Pancreas (tissue), 10 donors: ENCODE measurements at places on chromosomes 2 and 18. TPM values are rescaled to one million over a fixed set of nuclear protein-coding genes. Genes with fewer than 3 reads are reported as not detected.

GRCh38 chr2:19078709-19079108 is 279.7 kb downstream of the OSR1 start:
- DNase-seq = no peak

- DNase-seq = no peak
These were observed 159.2 kb upstream of the SCN7A start for GRCh38 chr2:166653185-166653813.

- no peak for DNase-seq
These were observed 115.3 kb upstream of the FZD5 start for GRCh38 chr2:207885010-207885409.

DNA sequence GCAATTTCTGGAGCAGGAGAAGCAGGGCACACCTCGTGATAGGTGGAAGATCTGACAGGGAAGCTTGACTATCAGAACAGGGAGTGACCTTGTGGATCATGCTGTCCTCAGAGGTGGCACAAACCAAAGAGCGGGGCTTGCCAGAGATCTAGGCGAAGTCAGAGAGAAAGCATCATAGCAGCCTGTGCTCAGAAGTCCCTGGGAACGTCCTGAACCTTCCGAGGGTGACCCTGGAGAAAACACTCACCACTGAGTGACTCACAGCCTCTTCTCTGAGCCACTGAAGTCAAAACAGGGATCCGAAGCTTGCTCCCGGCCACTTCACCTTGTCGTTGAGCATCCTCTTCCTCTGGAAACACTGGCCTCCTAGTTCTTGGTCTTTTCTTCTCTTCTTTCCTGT is 56.7 kb downstream of the IL1R2 start:
- no peak for DNase-seq

GRCh38 chr2:138219961-138220360 is 255.7 kb downstream of the HNMT start:
- DNase-seq = no peak

DNA sequence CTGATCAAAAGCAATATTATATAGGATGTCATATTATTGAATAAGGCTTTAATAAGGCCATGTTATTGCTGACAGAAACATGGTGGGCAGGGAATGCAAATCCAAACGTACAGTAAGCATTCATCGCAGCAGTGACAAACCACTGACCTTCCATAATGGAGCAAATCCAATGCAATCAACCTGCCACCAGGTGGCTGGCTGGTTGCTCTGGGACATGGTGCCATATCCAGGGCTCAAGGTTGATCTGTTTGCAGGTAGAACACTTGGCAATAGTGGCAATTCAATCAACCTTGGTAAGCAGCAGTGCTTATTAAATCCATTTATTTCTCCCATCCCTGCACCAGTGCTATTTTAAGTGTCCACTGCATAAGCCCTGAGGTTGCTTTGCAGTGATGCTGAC is 75.4 kb downstream of the CERKL start:
- DNase-seq = no peak

DNA sequence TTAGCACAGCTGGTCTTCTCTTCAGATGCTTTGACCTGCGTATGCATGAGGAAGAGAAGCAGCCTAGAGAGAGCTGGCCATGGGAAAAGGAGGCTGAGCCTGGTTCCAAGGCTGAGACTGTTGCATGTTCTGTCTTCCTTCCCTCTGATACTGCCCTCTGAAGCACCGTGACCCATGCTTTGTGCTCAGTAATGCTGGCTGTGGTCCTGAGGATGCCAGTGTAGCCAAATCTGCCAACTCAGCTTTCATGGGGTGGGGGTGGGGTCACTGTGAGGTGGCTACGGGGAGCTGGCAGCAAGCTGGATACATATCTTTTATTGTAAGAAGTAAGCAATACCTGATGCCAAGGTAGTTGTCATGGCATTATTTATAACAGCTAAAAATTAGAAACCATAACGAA is 41.5 kb downstream of the EPAS1 start:
- DNase-seq = peak; percentile 60

- no peak for DNase-seq
These were observed 48.7 kb upstream of the CD226 start for GRCh38 chr18:69996417-69996816.

Gene DAW1
- polyA plus RNA-seq = not detected

Gene PTPRN
- polyA plus RNA-seq = 220 TPM

Gene CYP26B1
- polyA plus RNA-seq = 0.91 TPM

Gene ZNF521
- polyA plus RNA-seq = 0.42 TPM

Gene BMPR2
- polyA plus RNA-seq = 5.6 TPM

Gene NXPH2
- not detected for polyA plus RNA-seq

Gene EML6
- polyA plus RNA-seq = 2.3 TPM

Gene PLEK
- polyA plus RNA-seq = 1.0 TPM
